ENCODE measurements at places on chromosomes 13 and 19. TPM values are rescaled to one million over a fixed set of nuclear protein-coding genes. Genes with fewer than 3 reads are reported as not detected.

Gene CYP4F8
- not detected for total RNA-seq

Gene SIN3B
- 16.1 TPM for total RNA-seq

Gene C5AR2
- total RNA-seq, result 1.1 TPM

Gene ZNF155
- 8.9 TPM for total RNA-seq

Gene R3HDM4
- 17.6 TPM for total RNA-seq

Gene POLRMT
- total RNA-seq, result 18.5 TPM

Gene RELB
- total RNA-seq, result 3.5 TPM

Gene GFY
- not detected for total RNA-seq

Gene NEK3
- total RNA-seq, result 14.8 TPM

Gene EXOC3L2
- total RNA-seq, result not detected

Gene LGALS4
- not detected for total RNA-seq

Gene KIR3DL2
- total RNA-seq, result not detected

Gene PTH2
- not detected for total RNA-seq

Gene IL17D
- 5.3 TPM for total RNA-seq

Gene CEACAM4
- total RNA-seq, result not detected

Gene IGFL4
- 0.06 TPM for total RNA-seq

Gene TRPC4
- 17.2 TPM for total RNA-seq

Gene PDX1
- not detected for total RNA-seq

Gene IZUMO4
- 1.6 TPM for total RNA-seq

Gene PBX4
- total RNA-seq, result not detected

Gene ZNF540
- total RNA-seq, result 0.81 TPM

Gene KBTBD6
- total RNA-seq, result 7.8 TPM

Gene ZNF443
- 2.5 TPM for total RNA-seq

Gene ATP1A3
- under 0.01 TPM for total RNA-seq

Gene POSTN
- 471 TPM for total RNA-seq

Gene ADGRE3
- total RNA-seq, result not detected

Gene KRTDAP
- not detected for total RNA-seq

Gene MTMR6
- total RNA-seq, result 29.6 TPM

Gene KLHL1
- not detected for total RNA-seq

Gene CAPNS1
- 545 TPM for total RNA-seq

Gene C19orf47
- 5.4 TPM for total RNA-seq

Gene SHC2
- 0.13 TPM for total RNA-seq

Gene ZC3H4
- total RNA-seq, result 13.8 TPM

Gene TSSK6
- 1.1 TPM for total RNA-seq

Gene GPR180
- total RNA-seq, result 6.9 TPM

Gene NLRP7
- total RNA-seq, result not detected

Gene NCR1
- total RNA-seq, result not detected

Gene ACTMAP
- total RNA-seq, result 0.53 TPM

Gene ZNF221
- total RNA-seq, result 7.8 TPM

Gene SMIM44
- not detected for total RNA-seq

Gene DCLK1
- total RNA-seq, result 35.6 TPM

All from aortic smooth muscle cell (primary cell).